CD4-positive, alpha-beta memory T cell (primary cell): ENCODE measurements at places on chromosomes 12 and 14.

GRCh38 chr12:54603872-54604271 lies 15.4 kb upstream of the PPP1R1A start:
- no peak for DNase-seq

DNA sequence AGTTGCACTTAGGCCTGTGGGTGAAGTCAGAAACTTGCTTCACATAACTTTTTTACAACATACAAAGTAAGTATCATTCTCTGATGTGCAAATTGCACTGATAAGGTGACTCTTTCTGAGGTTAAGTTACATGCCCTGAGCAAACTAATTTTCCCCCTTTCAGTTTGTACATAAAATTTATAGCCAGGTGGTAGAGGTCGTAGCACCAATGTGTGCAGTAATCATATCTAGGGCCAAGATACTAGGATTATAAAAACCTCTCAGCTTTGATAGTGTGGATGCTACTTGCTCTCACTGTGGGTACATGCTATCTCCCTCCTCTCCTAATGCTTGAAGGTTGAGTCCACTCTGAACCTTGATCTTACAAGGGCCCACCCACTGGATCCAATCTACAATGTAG lies 130.7 kb upstream of the CPNE8 start:
- DNase-seq, result no peak

GRCh38 chr12:100184549-100185145 lies 16.0 kb upstream of the ACTR6 start:
- DNase-seq, result no peak

DNA sequence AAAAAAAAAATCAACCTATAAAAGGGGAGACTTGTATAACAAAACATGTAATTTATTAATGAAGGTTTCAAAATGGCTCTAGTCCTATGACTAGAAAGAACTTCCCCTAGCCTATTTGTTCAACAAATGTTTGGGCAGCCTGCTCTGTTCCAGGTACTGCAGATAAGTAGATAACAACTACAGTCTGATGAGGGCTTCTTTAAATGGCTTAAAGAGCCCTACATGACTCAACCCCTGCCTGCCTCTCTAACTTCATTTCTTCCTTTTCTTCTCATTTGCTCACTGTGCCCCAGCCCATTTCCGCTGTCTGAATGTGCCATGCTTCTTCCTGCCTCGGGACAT lies 21.5 kb downstream of the ALDH6A1 start:
- no peak for DNase-seq

GRCh38 chr14:87233806-87234384 lies 759.1 kb downstream of the GALC start:
- no peak for DNase-seq

DNA sequence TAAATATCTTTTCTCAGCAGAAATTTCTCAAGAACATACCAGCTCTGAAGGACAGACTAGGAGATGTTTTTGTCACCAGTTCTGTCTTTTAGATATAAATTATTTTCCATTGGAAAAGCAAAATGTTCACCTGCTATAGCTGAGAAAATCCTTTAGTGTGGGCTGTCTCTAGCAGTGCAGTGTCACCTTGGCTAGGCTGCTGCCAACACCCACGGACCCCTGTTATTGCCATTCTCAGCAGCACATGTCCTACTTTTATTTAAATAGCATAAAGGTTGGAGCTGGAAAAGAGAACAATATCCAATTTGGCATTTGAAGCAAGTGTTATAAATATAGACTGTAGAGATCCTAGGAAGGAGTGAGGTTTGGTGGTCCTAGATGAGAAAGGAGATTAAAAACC lies 156.4 kb downstream of the TPH2 start:
- DNase-seq, result no peak

DNA sequence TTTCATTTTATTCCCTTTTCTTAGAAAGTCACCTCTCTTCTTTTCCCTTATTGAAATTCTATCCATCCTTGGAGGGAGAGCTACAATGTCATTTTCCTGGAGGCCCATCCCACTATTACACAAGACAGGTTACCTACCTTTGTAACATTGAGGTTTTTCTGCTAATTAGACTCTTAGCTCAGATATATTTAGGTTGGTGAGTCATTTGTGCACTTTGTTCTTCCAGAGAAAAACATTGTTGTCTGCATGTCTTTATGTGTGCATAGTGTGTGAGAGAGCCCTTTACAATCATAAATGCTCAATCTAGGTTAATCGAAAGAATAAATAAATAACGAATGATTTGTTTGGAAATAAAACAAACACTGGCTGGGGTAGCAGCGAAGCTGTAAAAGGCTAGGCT lies 191.8 kb downstream of the DACT1 start:
- no peak for DNase-seq

DNA sequence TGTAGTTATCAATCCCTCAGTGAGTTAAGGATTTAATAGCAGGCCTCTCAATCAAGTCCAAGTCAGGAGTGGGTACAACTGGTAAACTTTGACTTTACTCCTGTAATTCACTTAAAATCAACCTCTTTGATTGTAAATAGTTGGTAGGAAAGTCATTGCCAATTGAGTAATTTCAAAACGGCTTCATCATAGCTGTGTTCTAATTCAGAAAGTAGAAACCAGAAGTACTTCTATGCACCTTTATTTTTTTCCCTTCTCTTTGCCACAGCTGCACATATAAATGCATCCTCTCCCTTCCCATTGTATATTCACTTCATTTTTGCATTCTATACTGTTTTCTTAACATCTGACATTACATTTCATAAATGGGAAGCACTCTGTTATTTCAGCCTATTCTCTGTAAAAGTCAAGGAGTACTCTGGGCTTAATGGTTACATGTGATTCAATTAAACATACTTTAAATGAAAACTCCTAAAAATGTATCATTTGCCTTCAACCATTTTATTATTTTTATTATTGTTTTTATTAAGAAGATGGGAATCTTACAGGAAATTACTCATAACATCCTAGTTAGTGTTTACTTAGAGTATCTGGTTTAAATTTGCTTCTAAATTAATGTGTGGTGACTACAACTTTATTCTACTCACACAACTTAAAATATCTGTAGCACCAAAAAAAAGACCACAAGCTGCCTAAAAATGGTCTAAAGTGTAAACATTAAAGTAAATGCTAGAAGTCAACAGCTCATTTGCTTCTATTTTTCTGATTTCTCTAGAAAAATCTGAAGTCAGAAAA lies 171.2 kb downstream of the CEP128 start:
- no peak for DNase-seq

DNA sequence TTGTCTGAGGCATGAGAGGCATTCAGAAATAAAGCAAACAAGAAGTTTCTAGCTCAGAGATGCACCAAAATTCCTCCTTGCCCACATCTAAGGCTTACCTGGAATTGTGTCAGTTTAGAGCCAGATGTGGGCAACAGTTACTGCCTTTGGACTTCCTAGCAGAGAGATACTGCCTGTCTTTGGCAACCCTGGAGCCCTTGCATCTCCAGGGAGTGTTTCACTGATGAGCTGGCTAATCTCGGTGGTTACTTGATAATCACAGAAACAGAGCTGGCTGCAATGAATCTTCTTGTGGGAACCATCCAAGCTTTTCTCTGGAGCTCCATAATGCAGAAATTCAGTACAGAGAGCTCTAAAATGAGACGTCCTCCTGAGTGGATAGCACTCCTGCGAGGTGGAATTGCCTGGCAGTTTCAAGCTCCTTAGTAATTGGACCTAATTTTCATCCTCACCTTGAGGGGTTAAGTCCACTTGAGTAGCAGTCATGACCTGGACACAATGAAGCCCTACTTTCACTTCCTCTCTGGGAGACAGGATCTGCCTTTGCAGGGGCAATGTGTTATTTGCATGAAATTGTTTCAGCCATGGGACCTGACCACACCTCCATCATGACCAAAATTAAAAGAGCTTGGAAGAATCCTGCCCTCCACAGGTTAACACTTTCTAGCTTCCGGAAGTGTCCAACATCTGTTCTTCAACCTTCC lies 108.8 kb upstream of the ARHGAP5 start:
- no peak for DNase-seq

DNA sequence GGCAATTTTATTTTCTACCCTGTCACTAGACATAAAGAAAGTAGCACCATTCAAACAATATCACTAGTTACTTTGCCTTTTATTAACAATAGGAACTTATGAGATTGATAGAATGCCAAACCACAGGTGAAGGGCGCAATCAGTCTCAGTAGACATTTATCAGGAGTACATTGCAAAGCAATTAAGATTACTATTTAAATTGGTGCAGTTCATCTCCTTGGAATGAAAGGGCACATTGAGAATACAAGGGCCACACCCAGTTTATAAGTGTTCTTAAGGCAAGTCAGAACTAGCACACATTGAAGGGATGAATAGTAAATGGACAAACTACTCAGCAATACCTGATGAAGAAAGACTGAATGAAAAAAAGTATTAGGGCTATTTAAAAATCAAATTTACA lies 601.4 kb downstream of the C12orf50 start:
- DNase-seq, result no peak

DNA sequence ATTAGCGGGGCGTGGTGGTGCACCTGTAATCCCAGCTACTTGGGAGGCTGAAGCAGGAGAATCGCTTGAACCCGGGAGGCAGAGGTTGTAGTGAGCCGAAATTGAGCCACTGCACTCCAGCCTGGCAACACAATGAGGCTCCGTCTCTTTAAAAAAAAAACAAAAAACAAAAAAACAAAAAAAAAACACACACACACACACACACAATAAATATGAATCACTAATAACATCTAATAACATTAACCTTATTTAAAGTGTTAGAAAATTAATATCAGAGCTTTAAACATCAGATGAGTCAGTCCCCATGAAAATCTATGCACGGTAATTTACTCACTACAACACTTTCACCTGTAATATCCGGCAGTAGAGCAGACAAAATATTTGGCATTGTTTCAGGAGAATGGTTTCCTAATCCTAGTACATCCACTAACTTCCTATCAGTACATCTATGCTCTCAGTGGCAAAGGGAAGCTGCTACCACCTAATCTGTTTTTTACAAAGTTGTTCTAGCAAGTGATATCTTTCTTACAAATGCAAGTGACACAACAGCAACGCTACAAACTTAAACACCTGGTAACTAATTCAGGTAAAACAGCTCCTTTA lies 36.2 kb downstream of the MED13L start:
- no peak for DNase-seq

- peak; percentile 49 for DNase-seq
Observed at GRCh38 chr12:66860752-66861750, 182.2 kb upstream of the GRIP1 start.

GRCh38 chr12:19506497-19506896 lies 67.2 kb downstream of the AEBP2 start:
- DNase-seq, result no peak

GRCh38 chr12:105547786-105548185 lies 217.3 kb downstream of the C12orf75 start:
- no peak for DNase-seq

DNA sequence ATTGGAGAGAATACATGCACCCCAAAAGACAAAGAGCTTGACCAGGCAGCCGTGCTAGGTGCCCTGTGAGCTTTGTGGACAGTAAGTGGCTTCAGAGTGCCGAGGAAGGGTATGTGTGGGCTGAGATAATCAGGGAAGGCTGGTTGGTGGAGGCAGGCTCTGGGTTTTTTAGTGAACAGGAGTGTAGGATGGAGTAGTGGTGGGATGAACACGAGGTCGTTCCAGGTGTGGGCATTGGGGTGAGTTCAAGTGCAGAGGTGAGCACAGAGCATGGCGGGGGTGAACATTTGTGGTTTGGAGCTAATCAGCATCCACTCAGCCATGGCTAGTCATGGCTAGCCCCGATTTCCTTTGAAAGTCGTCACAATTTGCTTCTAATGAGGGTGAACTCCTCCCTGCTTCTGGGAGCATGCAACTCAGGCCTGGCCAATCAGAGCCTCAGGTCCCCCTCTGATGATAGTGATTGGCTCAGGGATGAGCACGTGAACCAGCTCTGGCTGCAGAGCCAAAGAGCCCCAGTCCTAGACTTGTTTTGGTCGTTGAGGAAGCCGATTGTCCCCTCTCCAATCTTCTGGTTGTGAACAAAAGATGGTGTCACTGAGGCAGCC lies 40.7 kb upstream of the TCL1B start:
- DNase-seq, result no peak

DNA sequence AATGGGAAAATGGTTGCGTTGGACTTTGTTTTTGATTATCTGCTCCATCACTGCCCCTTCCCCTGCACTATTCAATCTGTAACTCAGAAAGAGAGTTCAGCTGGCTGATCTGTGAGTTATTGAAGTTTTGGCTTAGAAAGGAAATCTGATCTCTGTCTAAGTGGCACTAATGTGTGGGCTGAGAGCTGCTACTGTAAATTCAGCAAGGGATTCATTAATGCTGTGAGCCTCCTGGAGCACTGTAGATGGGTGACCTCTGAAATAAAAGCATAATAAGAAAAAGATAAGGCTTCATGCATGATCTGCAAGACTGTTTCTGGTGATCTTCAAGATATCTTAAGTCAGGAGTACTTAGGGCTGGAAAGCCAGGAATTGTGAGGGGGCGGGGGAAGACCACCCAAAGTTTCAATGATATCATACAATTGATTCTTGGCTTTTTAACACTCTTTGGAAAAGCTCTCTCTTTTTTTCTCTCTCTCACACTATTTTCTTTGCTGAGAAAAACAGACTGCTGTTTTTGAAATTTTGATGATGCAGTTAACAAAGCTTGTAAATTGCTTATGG lies 101.1 kb downstream of the C12orf75 start:
- no peak for DNase-seq
